MM.1S (cell line): ENCODE measurements at places on chromosomes 2 and 18.

DNA sequence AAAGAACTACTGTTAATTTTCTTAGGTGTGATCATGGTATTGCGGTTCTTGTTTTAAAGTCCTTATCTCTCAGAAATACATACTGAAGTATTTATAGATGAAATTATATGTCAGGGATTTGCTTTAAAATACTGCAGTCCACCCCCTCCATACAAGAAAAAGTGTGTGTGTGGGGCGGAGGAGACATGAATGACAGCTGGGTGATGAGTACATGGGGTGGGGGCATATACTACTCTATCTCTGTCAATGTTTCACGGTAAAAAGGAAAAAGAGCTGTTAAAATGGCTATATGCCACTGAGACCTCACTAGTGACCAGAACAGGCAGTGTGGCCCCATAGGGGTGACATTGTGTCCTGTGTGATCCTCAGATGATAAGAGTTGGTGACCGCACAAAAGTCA lies 54.1 kb downstream of the SPRED2 start:
- DNase-seq, result no peak

DNA sequence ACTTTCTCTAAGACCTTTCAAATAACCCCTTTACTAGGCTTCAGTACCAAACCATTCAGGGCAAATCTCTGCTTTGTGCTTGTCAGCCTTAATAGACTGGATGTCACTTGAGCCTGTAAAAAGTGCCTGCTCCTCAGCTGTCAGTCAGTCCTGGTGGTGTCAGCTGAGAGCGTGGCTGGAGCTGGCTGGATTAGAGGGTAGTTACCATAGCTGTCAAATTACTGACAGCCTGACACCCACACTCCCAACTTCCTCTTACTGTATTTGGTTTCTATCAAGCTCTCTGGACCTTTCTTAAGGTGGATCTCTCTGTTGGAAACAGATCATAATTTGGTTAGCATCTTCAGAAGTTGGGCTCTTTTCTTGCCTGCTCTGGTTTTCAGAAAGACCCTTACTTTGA lies 371.4 kb upstream of the ATP5MC3 start:
- no peak for DNase-seq

- DNase-seq, result no peak
These were observed 32.2 kb downstream of the GPR39 start for GRCh38 chr2:132448771-132449170.

- DNase-seq, result no peak
These were observed 1261.2 kb upstream of the SLC39A10 start for GRCh38 chr2:194395818-194396217.

DNA sequence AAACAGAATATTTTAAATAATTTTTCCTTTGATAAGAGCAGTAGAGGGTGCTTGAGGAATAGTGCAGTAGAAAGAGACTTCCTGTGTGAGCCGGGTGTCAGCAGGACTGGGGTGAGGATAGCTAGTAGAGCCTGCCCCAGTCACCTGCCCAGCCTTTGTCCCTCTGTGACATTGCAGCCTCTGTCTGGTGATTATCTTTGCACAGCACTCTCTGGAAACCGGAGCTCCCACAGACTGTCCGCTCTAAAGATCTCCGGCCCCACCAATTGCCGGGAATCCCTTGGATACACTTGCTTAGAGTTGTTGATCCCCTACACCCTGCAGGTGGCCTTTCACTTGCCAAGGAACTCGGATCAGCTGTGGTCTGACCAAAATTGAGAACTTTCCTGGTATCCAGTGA lies 1081.3 kb upstream of the TMEFF2 start:
- DNase-seq, result no peak

- DNase-seq, result no peak
These were observed 129.3 kb upstream of the UNC80 start for GRCh38 chr2:209642146-209642820.

GRCh38 chr2:61017556-61018317 lies at the start of the genes PEX13 and PUS10:
TSS of gene PEX13 (plus strand) at chr2:61017720. CDS start at chr2:61017760, 40 bp downstream.
TSS of gene PUS10 (minus strand) at chr2:61018255. CDS start at chr2:61011890, 6,365 bp downstream.
- peak; percentile 70 for DNase-seq

DNA sequence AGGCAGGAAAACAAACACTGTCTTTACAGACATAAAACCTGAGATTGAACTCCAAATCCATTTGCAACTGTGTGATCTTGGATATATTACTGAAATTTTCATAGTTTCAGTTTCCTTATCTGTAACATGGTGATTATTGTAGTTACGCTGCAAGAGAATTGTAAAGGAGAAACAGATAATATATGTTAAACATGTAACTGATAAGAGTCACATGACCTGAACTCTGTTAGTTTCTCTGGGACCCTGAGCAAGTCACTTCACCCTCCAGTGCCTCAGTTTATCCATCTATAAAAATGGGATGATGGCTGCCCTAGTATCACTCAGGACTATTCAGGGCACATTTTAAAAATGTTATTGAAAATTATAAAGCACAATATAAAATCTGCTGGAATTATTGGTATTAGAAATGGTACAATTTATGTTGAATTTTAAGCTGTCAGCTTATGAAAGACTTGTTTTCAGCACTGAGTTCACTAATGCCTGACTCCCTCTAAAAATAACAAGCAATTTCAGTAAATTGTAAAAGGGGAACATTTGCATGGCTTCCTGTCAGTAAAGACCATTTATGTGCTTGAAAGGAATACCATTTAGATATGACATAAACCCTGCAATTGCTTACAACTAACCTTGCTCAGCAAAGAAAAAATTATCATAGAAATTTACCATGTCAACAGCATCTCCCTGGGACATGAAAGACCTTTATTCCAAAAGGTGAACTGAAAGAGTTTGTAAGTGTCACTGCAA lies 393.5 kb downstream of the RAD51AP2 start:
- DNase-seq, result no peak

DNA sequence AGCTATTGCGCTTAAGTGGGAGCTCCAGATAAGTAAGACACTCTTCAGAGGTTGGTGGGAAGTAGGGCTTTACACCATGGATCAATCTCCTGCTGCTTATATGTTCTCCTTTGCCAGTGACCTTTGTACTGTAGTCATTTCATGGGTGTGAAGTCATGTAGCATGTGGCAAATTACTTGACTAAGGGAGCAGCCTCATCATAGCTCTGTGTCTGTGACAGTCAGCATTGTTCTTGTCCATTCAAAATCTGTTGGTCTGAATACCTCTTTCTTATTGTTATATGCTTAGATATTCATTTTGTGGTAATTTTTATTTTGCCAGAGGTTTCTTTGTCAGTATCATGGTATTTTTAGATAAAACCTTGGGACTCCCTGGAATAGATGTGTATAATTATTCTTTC lies 18.2 kb downstream of the SLC4A1AP start:
- DNase-seq, result no peak

- DNase-seq, result peak; percentile 30
These were observed 95.6 kb downstream of the TNFRSF11A start for GRCh38 chr18:62420513-62421209.

DNA sequence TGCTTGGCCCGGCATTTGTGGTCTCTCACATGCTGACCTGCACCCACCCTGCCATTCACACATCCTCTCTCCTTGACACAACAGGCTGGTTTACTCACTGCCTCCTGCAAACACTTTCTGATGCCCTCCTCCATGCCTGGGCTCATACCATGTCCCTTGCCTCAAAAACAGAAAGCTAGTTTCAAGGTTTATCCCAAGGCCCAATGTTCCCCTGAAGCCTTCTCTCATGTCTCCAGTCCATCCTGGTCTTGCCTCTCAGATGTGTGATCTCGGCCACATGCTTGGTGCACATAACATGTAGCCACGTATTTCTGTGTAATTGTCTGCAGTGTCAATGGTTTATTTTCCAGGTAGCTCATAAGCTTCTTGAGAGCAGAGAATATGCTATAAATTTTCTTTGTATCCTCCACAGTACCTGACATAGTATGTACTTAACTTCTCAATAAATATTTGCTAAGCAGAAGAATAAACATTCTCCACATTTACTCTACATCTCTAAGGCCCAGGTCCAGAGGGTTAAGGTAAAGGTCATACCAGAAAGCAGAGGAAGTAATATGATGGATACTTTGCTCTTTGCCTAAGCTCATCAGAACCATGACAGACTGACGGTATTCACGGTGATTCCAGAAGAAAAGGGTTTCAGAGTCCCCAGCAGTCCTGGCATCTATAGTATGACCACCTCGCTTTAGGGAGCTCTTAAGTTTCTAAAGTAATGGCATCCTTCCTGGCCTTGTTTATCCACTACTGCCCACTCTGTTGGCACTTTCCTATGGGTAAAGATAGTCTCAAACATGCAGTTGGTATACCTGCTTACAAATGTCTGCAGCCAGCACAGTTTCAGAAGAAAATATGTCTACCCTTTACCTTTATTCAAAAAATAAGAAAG lies 163.4 kb upstream of the ZFP36L2 start:
- no peak for DNase-seq

- DNase-seq, result no peak
These were observed 77.1 kb upstream of the CD302 start for GRCh38 chr2:159875083-159875482.

DNA sequence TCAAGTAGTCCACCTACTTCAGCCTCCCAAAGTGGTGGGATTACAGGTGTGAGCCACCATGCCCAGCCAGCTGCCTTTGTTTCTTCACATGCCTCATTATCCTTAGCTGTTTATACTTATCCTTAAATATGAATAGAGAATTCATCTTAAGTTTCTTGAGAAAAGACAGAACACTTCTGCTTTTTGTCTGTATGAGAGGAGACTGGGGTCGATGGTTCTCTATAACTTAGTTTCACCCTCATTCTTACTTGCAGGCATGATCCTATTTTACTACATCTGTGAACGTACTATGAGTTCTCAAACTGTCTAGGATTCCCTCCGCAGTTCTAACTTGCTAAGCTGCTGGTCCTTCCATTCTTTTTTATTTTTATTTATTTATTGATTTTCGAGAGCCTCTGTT lies 20.4 kb downstream of the PPM1B start:
- DNase-seq, result no peak

DNA sequence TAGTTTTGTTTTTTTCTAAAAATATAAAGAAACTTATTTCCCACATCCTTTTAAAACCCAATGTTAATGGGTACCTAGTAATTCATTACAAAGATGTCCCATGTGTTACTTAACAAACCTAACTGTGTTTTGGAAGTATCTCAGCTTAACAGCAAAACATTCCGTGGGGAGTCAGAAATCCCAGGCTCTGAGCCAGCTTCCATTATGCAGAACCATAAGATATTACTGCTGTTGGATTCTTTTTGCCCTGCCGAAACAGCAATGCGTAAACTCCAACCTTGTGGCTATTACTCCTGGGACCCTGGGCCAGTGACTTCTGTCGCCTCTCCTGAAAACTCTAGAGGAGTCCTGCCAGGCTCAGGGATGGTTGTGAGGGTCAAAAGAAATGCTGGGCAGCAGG lies 174.1 kb downstream of the UXS1 start:
- DNase-seq, result no peak

DNA sequence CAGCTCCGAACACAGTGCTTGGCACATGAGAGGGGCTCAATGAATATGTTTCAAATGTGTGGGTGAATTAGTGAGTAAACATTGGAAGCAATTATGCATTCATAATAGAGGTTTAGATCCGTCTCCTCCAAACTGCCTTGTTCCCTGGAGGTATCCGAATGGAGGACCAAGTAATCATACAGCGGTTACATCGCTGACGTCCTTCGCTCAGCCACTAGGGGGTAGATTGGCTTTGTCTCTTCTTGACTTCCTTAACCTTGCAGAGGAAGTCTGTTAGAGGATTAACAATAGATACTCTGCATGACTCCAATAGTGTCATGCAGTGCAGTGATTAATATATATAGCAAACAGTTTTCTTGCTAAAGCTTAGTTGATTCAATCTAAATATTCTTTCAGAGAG lies 517.0 kb downstream of the PTPRM start:
- peak; percentile 14 for DNase-seq

DNA sequence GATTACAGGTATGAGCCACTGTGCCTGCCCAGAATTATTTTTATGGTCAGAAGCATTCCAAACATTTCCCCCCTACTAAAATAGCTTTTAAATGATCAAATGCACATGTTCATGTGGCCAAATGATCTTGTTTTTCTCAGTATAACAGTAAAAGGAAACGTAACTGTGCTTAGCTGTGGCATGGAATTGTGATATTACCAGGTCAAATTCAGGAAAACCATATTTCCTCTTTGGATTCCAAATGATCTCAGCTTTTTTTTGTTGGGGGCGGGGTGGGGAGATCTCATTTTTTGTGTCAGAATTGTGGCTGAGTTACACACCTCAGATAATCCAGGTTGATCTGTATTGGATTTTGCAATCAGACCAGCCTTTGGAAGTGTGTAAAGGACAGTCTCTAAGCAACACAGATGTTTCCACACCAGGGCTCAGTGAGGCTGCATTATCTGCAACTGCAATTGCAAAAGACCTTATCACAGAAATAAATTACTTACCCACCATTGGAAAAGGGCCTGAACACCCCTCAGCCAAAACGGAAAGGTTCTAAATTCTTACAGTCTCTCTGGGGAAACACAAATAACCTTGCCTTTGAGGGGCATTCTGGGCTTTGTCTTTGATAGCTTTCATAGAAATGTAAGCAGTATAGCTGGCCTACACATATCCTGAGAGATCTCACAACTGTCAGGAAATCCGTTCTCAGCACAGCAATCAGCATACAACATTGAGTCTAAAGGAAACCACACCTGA lies 8.4 kb downstream of the CASP10 start:
- peak; percentile 90 for DNase-seq

- DNase-seq, result peak; percentile 8
These were observed 69.8 kb downstream of the NFATC1 start for GRCh38 chr18:79465392-79465991.

GRCh38 chr18:9400197-9400596 lies 65.6 kb downstream of the TWSG1 start:
- no peak for DNase-seq

GRCh38 chr18:33355263-33355662 lies 85.3 kb downstream of the CCDC178 start:
- no peak for DNase-seq

- peak; percentile 75 for DNase-seq
These were observed at the start of gene ABI2 for GRCh38 chr2:203327901-203328759. TSS of gene ABI2 (plus strand) at chr2:203328394. CDS start at chr2:203328515, 121 bp downstream.

DNA sequence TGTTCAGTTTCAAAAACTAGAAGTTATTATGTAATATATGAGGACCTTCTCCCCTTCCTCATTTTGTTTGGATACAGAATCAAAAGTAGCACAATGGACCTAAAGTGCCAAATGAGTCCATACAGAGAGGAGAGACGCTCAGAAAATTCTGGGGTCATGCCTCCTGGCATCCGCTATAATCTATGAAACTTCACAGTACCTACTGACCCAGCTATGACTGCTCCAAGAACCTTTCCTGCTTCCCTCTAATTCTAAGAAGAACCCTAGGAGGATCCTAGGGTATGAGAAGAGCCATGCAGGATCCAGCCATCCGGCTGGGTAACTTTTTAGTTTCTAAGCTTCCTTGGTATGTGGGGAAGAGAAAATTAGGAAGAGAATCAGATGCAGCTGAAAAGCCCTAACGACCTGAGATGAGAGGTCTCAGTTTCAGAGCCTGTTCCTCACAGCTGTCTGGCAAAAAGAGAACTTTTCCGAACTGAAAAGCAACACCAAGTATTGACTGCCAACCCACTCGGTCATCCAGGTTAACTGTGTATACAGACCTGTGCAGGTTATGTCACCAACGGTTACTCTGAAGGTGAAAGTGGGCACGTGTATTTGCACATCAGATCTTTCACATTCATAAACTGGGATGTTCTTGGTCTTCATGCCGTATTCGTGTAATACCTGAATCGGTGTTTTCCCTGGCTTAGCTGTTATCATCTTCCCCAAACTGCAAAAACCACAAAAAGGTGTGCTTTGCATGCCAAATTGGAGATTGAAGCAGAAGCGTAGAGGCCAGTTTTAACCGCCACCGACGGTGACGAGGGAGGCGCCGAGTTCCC lies 1.1 kb downstream of the PRKRA start:
- DNase-seq, result peak; percentile 87

GRCh38 chr2:237432484-237433092 lies 18.6 kb upstream of the COL6A3 start:
- DNase-seq, result no peak

GRCh38 chr18:58674863-58675472 lies 3.7 kb downstream of the MALT1 start:
- no peak for DNase-seq
